ENCODE measurements at places on chromosomes 16 and 17.

GRCh38 chr16:8998108-8998507 lies 34.4 kb upstream of the USP7 start:
- peak; percentile 37 for DNase-seq

DNA sequence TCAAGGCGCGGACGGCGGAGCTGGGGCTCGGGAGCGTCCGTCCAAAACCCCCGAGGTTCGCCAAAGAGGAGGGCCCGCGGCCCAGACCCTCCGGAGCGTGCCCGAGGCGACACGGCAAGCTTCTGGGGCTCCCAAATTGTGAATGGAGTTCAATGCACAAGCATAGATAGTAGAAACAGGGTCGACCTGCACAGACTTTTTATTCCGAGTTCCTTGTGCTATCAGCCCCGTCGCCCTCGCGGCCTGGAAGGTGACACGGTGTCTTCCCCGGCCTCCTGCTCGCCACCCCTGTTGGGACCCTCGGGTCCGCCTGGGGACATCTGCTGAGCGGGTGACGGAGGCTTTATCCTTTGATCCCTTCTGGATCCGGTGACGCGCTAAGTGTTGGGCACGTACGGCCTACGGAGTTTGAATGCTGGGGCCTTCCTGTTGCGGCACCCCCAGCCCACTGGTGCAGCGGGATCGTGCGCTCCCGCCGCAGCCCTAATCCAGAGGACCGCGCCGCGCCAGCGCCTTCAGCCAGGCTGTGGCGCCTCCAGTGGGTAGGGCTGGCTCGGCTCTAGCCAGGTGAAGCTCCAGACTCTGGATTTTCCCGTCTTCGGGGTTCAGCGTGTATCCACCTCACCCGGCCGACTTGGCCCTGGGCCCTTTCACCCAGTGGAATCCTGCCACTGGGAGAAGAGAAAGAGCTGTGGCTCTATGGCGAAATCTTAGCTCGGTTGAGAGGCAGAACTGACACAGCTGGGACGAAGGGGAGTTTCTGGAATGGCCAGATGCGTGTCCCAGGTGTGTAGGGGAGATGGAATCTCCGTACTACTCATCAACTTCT lies 17.0 kb upstream of the NTN1 start:
- no peak for DNase-seq

DNA sequence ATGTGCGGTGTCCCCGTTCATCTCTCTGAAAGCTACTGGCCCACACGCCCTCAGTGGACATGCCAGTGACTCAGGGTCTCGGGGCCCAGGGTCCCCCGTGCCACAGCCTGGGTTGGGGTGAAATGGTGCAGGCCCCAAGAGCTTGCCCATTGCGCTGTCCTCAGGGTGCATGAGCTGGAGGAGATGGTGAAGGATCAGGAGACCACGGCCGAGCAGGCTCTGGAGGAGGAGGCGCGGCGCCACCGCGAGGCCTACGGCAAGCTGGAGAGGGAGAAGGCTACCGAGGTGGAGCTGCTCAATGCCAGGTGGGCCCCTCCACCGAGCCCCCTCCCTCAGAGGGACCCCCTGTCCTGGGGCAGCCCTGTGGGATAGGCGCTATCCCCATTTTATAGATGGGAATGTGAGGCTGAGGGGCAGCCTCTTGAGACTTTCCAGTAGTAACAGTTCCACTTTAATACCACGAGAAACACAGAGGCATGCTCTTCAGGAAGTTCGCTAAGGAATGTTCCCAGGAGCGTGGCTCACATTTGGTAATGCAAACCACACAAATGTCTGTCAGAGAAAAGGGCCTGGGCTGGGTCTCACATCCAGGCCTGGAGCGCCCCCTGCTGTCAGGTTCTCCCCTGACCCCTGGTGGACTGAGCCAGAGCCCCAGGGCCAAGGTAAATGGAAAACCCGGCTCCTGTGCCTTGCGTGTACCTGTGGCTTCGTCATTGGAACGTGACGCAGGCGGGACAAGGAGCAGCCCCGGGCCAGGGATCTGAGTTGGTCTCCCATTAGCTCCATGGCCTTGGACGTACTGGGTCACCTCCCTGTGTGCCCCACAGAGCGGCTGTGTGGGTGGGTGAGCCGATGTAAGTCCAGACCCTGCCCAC lies 133.7 kb downstream of the RAB11FIP4 start:
- peak; percentile 84 for DNase-seq

DNA sequence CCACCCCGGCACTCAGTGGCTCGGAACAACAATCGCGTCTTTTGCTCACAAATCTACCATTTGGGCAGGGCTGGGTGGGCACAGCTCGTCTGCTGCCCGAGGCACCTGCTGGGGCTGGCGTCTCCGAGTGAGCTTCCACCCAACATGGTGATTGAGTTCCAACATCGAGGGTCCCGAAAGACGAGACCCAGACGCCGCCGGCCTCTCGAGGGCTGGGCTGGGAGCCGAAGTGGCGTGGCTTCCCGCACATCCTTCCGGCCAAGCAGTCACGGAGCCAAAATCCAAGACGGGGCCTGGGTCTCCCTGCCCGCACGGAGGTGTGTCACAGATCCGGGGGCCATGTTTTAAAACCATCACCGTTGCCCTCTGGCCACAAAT lies 7.5 kb upstream of the ZFPM1 start:
- no peak for DNase-seq

- DNase-seq, result no peak
These were observed 37.9 kb downstream of the HS3ST3A1 start for GRCh38 chr17:13563866-13564265.

DNA sequence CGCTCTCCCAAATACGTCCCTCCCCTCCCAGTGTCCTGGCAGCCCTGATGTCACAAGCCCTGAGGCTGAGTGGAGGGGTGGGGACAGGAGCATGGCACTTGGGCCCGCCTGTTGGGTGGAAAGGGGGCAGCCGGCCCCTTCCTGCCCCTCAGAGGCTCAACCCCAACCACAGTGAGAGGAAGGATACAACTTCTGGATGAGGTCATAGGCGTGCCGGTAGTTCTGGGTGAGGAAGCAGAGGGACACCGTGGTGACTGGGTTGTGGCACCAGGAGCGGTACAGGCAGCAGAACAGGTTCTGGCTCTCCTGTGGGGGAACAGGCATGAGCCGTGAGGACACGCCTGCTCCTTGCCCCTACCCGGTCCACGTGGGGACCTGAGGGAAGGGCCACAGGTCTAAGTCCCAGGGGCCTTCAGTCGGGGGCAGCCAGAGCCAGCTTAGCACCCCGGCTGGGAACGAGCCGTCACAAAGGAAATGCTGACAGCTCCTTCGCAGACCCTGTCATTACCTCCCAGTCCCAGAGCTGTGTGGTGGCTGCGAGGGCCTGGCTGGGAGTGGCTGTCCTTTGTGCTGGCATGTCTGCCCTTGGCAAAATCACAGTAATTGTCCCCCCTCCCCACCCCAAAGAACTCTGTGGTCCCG lies 11.2 kb upstream of the MTSS2 start:
- no peak for DNase-seq

DNA sequence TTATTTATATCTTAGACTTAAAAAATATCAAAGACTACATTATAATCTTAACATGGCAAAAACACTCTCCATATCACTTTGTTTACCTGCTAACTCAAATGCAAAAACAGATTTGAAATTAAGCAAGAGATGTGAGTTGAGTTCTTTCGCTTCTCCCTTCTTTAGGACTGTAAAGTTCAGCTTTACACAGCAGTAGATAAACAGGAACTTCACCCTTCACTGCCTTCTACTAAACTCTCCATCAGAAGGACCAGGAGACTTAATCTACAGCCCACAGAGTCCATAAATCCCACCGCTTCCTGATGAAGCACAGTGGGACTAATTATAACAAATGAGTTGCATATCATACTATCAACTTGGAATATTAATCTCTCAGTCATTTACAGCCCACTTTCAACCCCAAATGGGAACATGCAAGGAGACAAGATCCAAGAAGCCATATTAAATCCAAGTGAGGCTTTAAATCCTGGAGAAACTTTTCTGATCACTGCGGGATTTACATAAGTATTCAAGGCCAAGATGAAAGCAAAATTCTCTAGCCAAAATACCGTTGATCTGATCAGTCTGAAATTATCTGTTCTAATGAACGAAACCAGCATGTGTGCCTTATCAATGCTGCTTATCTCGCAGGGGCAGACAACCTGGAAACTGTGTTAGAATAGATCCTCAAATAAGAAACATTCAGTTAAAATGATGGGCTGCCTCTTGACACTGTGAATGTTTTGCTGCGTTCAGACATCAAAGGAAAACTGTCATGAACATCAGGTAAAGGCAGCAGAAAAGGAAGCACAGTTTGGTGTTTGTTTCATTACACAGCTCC lies 1.6 kb downstream of the AMFR start:
- DNase-seq, result no peak

DNA sequence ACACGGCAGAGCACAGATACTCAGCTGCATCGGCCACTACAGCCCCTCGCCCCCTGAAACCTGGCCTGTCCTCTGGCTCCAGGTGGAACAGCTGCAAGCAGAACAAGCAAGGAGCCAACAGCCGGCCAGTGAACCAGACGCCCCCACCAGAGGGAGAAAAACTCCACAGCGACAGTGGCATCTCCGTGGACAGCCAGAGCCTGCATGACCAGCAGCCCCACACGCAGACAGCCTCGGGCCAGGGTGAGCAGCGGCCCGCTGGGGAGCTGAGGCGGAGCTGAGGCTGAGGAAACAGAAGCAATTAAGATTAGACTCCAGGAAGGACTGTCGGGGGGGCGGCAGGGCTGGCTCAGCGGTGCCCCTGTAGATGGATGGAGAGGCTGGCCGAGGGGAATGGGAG lies 16.7 kb downstream of the NGFR start:
- no peak for DNase-seq

DNA sequence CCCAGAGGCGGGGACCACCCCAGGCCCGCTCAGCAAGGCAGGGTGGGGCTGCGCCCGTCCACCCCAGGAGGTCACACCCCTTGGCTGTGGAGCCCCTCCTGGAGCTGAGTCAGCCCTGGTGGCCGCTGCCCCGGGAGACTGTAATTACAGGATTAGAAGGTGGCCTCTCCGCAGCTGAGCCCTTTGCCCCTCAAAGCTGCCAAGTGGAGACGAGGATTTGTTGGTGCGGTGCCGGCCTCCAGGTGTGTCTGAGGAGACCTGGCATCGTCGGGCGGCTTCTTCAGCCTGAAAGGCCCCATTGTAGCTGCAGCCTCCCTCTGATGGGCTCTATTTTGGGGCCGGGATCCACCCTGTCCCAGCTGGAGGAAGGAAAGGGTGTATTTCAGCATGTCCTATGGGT lies 22.7 kb upstream of the SPNS2 start:
- DNase-seq, result no peak

GRCh38 chr16:75550211-75550662 lies 5.8 kb downstream of the TMEM231 start:
- DNase-seq, result no peak

- DNase-seq, result no peak
These were observed 36.5 kb downstream of the FANCA start for GRCh38 chr16:89779909-89780305.

GRCh38 chr17:80316927-80317705 lies 56.5 kb downstream of the RNF213 start:
- DNase-seq, result no peak

DNA sequence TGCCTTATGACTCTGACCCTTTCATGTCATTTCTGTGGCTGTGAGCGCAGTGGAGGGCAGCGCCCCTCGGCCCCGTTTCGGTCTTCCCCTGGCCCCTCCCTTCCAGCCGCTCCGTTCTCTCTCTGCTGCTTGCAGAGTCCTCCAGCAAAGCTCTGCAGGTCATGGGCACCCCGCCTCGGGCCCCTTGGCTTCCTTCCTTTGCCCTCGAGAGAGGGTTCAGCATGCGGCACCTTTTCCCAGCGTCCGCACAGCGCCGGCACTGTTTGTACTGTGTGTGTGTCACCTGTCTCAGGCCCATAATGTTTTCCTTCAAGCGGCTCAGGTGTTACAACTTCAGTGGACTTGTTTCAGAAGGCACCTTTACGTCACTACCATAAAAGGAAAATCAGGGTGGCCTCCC lies 98.5 kb downstream of the RAP1GAP2 start:
- DNase-seq, result no peak

GRCh38 chr17:77640252-77640651 lies 318.3 kb upstream of the TNRC6C start:
- DNase-seq, result no peak

DNA sequence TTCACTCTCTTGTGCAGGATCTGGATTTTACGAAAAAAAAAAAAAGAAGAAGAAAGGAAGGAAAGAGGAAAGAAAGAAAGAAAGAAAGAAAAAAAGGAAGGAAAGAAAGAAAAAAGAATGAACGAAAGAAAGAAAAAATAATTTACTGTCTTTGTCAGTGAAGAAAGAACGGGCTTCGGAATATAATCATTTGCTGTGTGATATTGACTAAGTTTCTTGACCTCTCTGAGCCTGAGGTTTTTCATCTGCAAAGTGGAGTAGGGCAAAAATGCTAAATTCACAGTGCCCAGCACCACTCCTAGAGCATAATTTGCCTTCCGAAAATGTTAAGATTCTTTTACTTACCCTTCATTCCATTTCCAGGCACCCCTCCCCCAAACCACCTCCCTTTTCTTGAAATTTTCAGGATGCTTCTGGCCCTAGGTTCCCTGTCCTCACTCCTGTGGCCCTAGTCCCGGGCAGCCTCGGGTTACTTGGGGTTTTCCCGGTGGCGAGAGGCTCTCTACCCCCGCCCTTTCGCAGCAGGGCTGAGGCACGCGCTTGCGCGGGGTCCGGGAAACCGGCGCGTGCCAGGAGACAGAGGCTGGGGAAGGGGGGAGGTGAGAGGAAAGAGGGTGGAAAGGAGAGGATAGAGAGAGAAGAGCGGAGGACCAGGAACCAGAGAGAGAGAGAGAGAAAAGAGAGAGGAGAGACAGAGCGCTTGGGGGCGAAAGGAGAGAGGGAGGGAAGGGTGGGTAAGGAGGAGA lies at the start of gene CNTNAP1:
Gene CNTNAP1 (plus strand): TSS at position 556 of the 746 bp plus-strand sequence. CDS start 299 bp downstream, outside the sequence.
- DNase-seq, result no peak

DNA sequence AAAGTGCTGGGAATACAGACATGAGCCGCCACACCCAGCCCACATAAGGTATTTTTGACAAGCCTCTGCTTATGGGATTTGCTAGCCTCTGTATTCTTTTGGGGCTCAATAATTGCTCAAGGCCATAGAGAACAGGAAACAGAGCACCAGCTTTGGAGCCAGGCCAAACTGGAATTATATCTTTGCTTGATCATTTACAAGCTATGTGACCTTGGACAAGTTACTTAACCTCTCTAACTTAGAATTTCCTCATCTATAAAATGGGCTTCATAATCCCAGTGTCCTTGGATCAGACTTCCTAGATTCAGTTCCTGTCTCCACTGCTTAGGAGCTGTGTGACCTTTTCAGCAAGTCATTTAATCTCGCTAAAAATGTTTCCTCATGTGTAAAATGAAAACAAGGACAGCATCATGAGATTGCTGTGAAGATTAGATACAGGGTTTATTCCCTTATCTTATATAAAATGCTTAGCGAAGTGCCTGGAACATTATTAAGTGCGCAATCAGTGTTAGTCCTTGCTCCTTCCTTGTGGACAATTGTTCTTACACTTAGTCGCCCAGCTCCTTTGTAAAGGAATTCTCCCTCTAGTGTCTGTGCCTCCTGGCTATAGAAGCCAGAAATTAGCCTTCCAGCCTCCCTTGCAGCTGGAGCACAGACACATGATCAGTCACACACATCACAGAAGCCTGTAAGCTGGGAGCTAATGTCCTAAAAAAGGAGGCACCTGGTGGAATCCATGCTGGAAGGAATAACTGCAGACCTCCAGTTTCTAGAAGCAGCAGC lies 16.6 kb downstream of the KRT9 start:
- DNase-seq, result no peak

DNA sequence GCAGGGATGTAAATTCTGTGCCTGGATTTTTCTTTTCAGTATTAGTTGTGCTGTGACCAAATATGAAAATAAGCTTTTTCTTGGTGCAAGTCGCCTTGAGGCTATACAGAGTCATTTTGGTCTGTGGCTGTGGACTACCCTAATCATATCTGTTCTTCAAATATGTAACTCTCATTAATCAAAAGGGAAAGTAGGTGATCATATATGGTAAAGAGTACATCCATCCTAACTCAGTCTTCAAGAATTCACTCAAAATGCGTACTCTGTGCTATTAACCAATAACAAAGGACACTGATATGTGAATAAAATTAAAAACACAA lies 2.6 kb downstream of the CPD start:
- DNase-seq, result no peak
